ENCODE measurements at places on chromosomes 2 and 18.

DNA sequence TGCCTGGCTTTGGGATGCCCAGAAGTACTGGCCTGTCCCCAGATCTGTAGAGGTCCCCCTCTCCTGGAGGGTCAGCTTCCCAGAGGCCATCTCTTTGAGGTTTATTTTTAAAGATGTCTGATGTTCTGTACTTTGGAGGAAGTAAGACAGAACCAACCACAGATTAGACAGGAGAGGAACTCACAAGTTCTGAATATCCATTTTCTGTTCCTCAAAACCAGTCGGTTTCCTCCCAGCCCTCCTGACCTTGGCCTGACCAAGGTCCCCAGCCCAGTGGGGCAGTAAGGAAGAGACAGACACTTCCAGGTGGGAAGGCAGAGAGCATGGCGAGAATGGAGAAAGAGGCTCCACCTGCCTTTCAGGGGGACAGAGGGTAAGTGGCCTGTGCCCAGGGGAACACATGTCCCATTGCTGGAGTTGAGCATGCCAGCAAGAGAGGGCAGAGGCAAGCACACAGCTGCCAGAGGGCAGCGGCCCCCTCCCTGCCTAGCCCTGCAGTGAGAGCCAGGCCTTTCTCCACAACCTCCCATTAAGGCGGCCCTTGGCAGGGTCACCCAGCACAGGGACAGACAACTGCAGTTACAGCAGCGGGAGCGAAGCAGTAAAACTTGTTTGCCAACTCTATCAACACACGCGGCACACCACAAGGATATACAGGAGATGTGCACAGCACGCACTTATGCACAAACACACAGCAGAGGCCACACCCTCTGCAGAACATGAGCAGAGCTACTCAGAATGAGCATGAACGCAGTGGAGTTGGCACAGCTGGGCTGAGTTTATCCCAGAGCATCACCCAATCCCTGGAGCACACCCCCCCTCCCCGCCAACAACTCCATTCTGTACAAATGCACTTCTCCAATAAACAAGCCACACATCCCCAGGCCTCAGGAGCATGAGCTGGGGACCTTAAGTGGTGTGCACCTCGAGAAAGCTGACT lies 18.5 kb upstream of the SEMA4C start:
- DNase-seq, result no peak

- DNase-seq, result no peak
Measured at GRCh38 chr2:21620771-21621170, 497.0 kb downstream of the TDRD15 start.

DNA sequence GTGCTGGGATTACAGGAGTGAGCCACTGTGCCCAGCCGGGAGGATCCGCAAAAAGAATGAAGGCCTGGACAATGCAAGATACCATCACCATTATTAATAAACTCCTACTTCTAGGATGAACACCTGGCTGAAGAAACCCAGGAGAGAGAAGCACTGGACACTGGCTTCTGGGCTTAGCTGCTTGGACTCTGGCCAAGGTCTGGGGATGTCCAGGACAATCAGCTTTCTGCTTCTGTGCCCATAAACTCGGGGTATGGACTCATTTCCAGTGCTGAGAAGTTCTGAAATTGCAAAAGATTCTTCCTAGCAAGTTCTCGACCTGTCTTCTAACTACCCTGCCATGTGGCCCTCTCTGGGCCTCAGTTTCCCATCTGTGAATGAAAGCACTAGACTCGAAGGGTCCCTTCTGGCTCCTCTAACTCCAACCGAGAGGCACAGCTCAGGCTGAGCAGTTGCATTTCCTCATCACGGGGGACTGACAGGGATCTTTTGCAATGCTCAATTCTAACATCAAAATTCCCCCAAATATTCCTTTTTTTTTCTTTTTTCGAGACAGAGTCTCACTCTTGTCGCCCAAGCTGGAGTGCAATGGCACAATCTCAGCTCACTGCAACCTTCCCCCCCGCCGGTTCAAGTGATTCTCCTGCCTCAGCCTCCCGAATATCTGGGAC lies 2.4 kb upstream of the SH2D6 start:
- no peak for DNase-seq

DNA sequence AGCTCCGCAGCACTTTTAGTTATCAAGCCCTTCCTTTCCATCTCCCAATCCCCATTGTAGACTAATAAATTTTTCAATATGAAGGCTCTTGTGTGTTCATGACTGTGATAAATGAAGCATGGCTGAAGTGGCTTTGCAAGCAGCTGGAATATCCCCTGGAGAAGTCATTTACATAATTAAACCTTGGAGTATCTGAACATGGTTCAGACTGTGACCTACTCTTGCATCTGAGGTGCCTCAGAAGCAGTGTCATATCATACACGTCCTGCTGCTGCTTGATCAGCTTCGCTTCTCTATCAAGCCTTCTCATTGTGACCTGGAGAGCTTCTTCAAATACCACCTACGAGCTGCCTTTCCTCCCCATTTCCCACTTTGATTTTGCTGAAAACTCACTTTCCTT lies 48.4 kb upstream of the ZNF397 start:
- no peak for DNase-seq

GRCh38 chr2:34012715-34013302 lies 413.7 kb upstream of the FAM98A start:
- DNase-seq, result peak; percentile 16

GRCh38 chr2:224101820-224102630 lies 62.9 kb upstream of the SERPINE2 start:
- DNase-seq, result peak; percentile 34

GRCh38 chr2:68040078-68040477 lies 22.7 kb downstream of the C1D start:
- DNase-seq, result no peak

- DNase-seq, result no peak
Measured at GRCh38 chr2:15913146-15913545, 27.2 kb upstream of the MYCN start.

- DNase-seq, result peak; percentile 64
Measured at GRCh38 chr18:45935591-45936335, 31.4 kb downstream of the EPG5 start.

GRCh38 chr2:217113491-217113890 lies 253.6 kb upstream of the TNP1 start:
- DNase-seq, result no peak

DNA sequence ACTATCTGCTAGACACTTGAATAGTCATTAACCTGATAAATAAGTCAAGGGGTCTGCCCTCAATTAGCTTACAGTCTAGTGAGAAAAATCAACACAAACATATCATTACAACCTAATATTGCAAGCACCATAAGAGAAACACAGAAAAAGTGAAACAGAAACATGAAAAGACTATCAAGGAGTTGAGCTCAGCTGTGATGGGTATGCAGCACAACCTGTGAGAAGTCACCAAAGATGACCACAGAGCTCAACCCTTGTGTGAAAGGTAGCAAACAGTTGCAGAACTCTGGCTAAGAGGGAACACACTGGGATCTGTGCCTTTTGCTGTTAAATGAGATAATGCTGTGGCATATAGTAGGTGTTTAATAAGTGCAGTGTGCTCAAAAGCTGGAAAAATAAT lies 11.7 kb downstream of the ZNF385B start:
- no peak for DNase-seq

GRCh38 chr2:52017646-52018235 lies 985.8 kb upstream of the NRXN1 start:
- DNase-seq, result no peak

DNA sequence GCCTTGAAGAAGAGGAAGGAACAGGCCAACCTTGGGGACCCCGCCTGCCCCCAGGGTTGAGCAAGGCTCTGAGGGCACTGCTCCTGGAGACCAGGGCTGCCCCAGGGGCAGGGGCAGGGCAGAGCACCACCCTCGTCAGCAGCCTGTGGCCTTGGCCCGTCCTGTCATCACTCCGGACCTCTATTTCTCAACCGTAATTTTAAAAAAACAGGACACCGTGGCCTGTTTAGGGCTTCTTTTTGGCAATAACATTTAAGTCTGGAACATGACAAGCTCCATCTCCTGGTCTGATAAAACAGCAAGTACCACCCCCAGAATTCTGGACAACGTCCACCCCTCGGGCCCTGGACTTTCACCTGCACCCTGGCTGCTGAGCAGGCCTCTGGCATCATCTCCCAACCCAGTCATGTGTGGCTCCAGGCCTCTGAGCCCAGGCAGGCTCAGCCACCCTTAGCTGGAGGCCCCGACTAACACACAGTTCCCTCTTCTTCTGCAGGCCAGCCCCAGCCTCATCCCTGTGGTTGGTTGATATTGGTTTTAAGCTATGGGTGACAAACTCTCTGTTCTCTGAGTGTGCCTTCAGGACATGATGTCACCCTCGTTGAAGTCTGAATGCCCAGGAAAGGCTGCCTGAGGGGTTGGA lies 22.6 kb upstream of the ID2 start:
- DNase-seq, result no peak

DNA sequence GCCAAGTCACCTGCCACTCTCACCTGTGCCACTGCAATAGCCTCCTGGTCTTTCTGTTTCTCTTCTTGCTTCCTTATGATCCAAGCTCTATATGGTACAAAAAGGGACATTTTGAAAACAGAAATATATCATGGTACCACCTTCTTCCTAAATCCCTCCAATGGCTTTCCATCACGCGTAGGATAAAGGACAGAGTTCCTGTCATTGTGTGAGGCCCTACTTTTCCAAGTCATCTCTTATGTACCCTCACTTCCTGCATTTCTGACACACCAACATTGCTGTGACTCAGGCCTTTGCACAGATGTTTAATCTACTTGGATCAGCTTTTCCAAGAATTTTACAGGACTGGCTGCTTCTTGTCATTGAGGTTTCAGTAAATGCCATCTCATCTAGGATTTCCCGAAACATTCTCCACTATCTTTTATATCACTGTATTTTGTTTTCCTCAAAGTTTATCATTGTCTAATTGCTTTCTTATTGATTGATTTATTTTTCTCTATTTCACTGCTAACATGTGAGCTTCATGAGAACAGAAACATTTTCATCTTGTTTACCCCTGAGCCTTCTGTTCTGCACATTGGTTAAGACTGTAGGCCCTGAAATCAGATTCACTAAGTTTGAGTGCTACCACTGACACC lies 426.1 kb upstream of the FANCL start:
- DNase-seq, result no peak

DNA sequence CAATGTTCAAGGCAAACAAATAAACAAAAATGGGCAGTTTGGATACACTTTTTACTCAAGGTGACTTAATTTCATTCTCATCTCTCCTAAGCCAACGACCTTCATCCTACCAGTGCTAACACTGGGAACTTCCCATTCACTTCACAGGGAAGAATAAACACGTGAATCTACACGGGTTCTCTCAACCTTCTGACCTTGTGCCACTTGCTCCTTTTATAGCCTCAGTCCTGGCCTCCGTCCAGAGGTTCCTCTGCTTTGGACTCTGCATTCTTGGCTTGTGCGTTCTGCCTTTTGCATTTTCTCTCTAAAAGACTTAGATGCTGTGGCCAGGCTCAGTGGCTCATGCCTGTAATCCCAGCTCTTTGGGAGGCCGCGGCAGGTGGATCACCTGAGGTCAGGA lies 13.8 kb downstream of the ZNF2 start:
- no peak for DNase-seq
